Effector memory CD4-positive, alpha-beta T cell (primary cell): ENCODE measurements at places on chromosomes 5 and 9.

GRCh38 chr9:37031081-37031480, 3.0 kb downstream of the PAX5 start:
- no peak for DNase-seq

- no peak for DNase-seq
Measured at GRCh38 chr5:55154873-55155272, 5.1 kb upstream of the GPX8 start.

DNA sequence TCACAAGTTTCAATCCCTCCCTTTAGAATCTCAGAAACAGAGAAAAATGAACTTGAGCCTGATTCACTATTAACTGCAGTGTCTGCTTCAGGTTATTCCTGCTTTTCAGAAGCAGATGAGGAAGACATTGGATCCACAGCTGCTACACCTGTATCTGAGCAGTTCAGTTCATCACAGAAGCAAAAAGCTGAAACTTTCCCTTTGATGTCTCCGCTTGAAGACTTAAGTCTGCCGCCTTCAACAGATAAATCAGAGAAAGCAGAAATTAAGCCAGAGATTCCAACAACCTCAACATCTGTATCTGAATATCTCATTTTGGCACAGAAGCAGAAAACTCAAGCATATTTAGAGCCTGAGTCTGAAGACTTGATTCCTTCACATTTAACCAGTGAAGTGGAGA, 42.1 kb downstream of the CMYA5 start:
- no peak for DNase-seq

DNA sequence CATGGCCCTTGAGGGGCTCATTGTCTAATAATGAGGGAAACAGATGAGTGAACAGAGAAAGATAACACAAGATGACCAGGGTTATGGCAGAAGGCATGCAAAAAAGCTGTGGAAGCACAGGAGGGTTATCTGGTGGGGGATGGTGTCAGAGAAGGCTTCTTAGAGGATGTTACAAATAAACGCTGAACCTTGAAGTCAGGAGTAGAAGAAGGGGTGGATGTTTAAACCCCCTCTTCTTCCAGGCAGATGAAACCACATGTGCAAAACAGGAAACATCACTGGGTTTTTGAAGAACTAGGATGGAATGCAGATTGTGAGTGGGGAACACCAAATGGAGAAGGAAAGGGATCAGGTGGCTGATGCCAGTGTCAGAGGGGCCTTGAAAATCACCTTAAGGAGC, 41.8 kb upstream of the NR5A1 start:
- no peak for DNase-seq

GRCh38 chr5:159241946-159242552, 21.0 kb upstream of the UBLCP1 start:
- no peak for DNase-seq

DNA sequence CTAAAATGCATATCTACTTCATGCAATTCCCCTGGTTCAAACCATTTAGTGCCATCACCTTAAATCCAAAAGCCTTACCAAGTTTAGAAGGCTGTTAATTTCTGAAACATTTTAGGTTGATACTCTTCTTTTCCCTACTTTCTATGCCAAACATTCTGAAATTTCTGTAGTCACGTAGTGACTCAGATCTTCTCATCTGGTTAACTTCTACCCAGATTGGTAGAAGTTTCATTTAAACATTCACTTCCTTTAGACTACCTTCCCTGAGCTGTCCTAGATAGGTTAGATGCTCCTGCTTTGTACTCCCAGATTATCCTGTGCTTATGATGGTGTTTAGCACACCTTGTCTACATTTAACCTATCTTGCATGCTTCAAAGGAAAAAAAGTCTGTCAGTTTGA, 9.9 kb downstream of the RAD50 start:
- no peak for DNase-seq

DNA sequence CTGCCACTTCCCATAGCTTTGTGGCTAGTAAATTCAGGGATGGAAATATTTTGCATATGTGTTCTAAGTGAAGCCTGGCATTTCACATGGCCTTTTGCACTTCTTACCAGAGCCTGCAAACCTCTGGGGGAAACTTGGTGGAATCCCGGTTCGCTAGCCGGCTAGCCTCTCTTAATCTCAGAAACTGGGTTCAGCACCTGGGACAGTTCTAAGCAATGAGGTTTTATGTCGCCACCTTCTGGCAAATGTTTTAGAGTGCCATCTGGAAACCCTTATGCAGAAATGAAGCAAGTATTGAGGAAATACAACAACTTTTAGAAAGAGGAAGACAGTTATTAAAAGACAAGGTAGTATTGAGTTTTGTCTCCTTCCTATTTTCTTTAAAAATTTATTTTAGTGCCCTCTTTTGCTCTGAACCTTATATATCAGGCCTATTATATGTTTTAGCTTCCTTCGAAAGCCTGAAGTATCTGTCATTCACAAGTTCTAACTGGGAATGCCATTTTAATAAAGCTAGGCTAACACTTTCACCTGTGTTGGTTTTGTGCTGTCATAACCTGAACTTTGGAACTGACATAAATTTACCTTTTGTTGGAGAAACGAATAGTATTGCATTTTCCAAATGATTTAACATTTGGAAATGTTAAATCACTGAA, 963 bp upstream of the HTR1A start:
- no peak for DNase-seq

DNA sequence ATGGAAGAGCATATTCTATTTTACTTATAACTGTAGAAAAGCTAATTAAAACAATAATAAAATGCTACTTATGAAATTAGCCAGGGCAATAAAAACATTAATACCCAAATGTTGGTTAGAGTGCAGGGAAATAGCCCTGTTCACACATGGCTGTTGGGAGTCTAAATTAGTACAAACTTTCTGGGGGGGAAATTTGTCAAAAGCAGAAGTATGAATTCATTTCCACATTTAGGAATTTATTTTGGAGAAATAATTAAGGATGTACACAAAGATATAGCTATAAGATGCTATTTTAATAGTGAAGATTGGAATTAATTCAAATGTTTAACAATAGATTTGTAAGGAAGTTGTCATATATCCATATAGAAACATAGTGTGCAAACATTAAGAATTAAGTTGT, 190.5 kb downstream of the SEC61B start:
- DNase-seq = no peak

GRCh38 chr9:129553277-129553676, 67.6 kb downstream of the C9orf50 start:
- DNase-seq = no peak

- no peak for DNase-seq
Measured at GRCh38 chr9:124831642-124832364, 21.5 kb upstream of the WDR38 start.

DNA sequence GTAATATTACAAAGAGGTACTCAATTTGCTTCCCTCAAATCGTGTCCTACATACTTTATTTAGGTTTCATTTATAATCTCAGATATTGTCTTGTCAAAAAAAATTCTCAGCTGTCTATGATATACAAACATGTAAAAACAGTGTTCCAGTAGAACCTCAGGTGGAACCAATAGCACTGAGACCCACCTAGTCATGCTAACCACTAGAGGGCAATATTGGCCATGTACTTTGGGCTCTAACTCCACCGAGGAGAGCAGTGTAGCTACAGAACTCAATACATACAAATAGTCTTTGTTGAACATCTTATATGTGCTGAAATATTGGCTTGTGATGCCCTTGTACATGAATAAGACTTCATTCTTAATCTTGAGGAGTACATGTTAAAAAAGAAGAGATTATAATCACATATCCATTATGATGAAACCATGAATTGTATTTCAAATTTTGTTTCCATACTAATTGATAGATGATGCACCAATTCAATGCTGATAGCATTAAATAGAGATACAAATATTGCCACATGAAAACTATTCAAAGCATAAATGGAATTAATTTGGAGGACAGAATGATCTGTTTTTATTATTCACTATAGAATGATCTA, 71.2 kb upstream of the CNTLN start:
- no peak for DNase-seq

- no peak for DNase-seq
Measured at GRCh38 chr5:147957901-147958300, 51.6 kb upstream of the C5orf46 start.

GRCh38 chr9:75700252-75700640, 190.2 kb upstream of the PCSK5 start:
- DNase-seq = no peak

DNA sequence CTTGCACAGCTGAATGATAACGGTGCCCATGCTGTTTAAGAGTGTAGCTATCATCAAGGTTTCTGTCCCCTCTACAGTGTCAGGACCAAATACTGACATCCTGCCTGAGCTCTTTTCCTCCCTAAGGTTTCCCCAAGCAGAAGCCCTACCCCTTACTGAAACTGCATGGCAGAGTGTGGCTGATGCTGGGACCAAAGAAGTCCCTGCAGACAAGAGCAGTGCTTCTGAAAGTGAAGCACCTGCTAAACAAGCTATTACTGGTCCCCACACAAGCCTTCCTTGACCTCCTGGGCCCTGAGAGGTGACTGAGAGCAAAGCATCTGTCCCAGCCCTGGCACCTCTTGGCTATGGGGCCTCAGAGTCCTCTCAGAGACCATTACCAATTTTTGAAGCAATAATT, 56.1 kb downstream of the CFAP90 start:
- no peak for DNase-seq

GRCh38 chr9:17837965-17838364, 259.1 kb downstream of the SH3GL2 start:
- DNase-seq = no peak
